Vagina (tissue), 2 donors: ENCODE measurements at places on chromosomes 4 and X. TPM values are rescaled to one million over a fixed set of nuclear protein-coding genes. Genes with fewer than 3 reads are reported as not detected.
A peak's percentile ranks its signal among the peaks of the same experiment; 100 is the strongest.

GRCh38 chr4:35772291-35772690 is 472.0 kb downstream of the ARAP2 start:
- H3K36me3 ChIP-seq = no peaks in the 10 kb centered on the region
- no peaks in the 10 kb centered on the region for H3K4me1 ChIP-seq
- DNase-seq = no peak
- no peak overlapping the region for H3K27ac ChIP-seq
- no peaks in the 10 kb centered on the region for H3K27me3 ChIP-seq

The ETNPPL gene
- total RNA-seq = not detected

- H3K27ac ChIP-seq = no peak overlapping the region
- H3K4me1 ChIP-seq = no peaks in the 10 kb centered on the region
- DNase-seq = no peak
- H3K4me3 ChIP-seq = no peak overlapping the region
- no peaks in the 10 kb centered on the region for H3K36me3 ChIP-seq
- no peaks in the 10 kb centered on the region for H3K27me3 ChIP-seq
Observed at GRCh38 chrX:36336751-36337150, 417.2 kb downstream of the CFAP47 start.

GRCh38 chr4:176360446-176360845 is 40.7 kb downstream of the SPCS3 start:
- H3K27me3 ChIP-seq = no peaks in the 10 kb centered on the region
- no peak overlapping the region for H3K27ac ChIP-seq
- DNase-seq = no peak
- H3K36me3 ChIP-seq = no peaks in the 10 kb centered on the region
- peaks cover 8% of the 10 kb centered on the region for H3K4me1 ChIP-seq
- no peak overlapping the region for H3K4me3 ChIP-seq

- H3K27ac ChIP-seq = no peak overlapping the region
- peaks cover 5% of the 10 kb centered on the region for H3K4me1 ChIP-seq
- no peaks in the 10 kb centered on the region for H3K36me3 ChIP-seq
Observed at GRCh38 chrX:118655561-118656246, 71.7 kb upstream of the IL13RA1 start.

- no peak for DNase-seq
- H3K4me3 ChIP-seq = no peak overlapping the region
- H3K4me1 ChIP-seq = no peaks in the 10 kb centered on the region
- H3K36me3 ChIP-seq = no peaks in the 10 kb centered on the region
- no peaks in the 10 kb centered on the region for H3K27me3 ChIP-seq
Observed at GRCh38 chrX:35726176-35726575, 72.0 kb upstream of the MAGEB16 start.

The RAI2 gene
- 47.4 TPM for total RNA-seq

- H3K4me3 ChIP-seq = peak overlapping the region; percentile 67
- no peaks in the 10 kb centered on the region for H3K36me3 ChIP-seq
- H3K27me3 ChIP-seq = no peaks in the 10 kb centered on the region
- no peaks in the 10 kb centered on the region for H3K4me1 ChIP-seq
- H3K27ac ChIP-seq = peak overlapping the region; percentile 80
- DNase-seq = no peak
Observed at GRCh38 chr4:127781300-127782024, 660 bp upstream of the HSPA4L start.

GRCh38 chr4:161101881-161102280 is 1061.9 kb downstream of the FSTL5 start:
- no peak overlapping the region for H3K27ac ChIP-seq
- no peak overlapping the region for H3K4me3 ChIP-seq
- no peaks in the 10 kb centered on the region for H3K27me3 ChIP-seq
- H3K36me3 ChIP-seq = no peaks in the 10 kb centered on the region
- H3K4me1 ChIP-seq = no peaks in the 10 kb centered on the region

GRCh38 chrX:47579537-47579936 is 2.7 kb upstream of the TIMP1 start:
- H3K4me3 ChIP-seq = no peak overlapping the region
- DNase-seq = no peak
- H3K4me1 ChIP-seq = peaks cover 10% of the 10 kb centered on the region
- no peaks in the 10 kb centered on the region for H3K36me3 ChIP-seq

GRCh38 chrX:143363419-143363818 is 153.9 kb downstream of the SPANXN3 start:
- H3K27me3 ChIP-seq = no peaks in the 10 kb centered on the region
- H3K36me3 ChIP-seq = no peaks in the 10 kb centered on the region
- H3K27ac ChIP-seq = no peak overlapping the region
- H3K4me3 ChIP-seq = no peak overlapping the region

DNA sequence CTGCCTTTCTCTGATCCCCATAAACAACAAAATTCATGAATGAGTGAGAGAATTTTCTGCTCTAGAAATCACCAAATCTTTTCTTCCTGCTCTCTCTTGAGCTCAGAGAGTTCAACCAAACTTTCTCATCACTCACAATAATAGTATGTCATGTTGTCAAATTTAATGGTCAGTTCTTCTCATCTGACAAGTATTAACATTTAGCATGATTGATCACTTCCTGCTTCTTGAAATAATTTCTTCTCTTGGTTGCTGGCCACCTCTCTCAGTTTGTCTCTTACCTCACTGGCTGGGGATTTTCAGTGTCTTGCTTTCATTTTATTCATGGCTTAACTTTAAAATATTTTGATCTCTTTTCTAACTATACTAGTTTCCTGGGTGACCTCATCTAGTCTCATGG is 25.5 kb upstream of the FGF5 start:
- H3K4me3 ChIP-seq = no peak overlapping the region
- H3K36me3 ChIP-seq = no peaks in the 10 kb centered on the region
- H3K27ac ChIP-seq = no peak overlapping the region
- no peaks in the 10 kb centered on the region for H3K27me3 ChIP-seq
- no peaks in the 10 kb centered on the region for H3K4me1 ChIP-seq

GRCh38 chrX:105552395-105552794 is 269.9 kb upstream of the NRK start:
- H3K4me3 ChIP-seq = no peak overlapping the region
- H3K36me3 ChIP-seq = no peaks in the 10 kb centered on the region
- DNase-seq = no peak
- H3K27me3 ChIP-seq = no peaks in the 10 kb centered on the region
- H3K4me1 ChIP-seq = no peaks in the 10 kb centered on the region

DNA sequence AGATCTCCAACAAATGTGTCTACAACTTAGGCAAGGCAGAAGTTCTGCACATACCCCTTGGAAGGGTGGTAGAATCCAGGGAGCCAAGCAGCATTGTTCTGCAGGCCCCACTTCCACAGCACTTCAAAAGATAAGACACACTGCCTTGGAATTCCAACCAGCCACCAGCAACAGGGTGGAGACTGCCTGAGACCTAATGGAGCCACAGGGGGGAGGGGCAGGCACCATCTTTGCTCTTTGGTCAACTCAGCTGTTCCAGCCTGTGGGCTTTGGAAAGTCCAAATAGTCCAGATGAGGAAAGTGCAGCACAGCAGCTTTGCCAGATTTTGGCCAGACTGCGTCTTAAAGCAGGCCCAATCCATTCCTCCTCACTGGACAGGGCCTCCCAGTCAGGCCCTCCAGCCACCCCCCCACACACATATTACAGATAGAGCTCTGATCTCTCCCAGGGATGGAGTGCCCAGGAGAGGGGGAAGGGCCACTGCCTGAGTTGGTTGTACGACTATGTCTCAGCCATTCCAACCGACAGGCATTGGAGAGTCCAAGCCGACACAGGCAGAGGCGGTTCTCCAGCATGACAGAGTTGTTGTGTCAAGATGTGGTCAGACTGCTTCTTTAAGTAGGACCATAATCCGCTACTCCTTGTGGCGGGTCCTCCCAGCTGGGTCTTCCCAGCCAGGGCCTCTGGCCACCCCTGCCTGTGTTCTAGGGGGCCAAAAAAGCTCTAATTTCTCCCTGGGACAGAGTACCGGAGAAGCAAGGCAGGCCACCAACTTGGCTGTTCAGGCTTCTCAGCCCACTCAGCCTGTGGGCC is 42.5 kb upstream of the ANTXR2 start:
- H3K4me1 ChIP-seq = no peaks in the 10 kb centered on the region
- no peaks in the 10 kb centered on the region for H3K27me3 ChIP-seq
- no peak overlapping the region for H3K27ac ChIP-seq
- no peak overlapping the region for H3K4me3 ChIP-seq
- no peaks in the 10 kb centered on the region for H3K36me3 ChIP-seq
- no peak for DNase-seq

DNA sequence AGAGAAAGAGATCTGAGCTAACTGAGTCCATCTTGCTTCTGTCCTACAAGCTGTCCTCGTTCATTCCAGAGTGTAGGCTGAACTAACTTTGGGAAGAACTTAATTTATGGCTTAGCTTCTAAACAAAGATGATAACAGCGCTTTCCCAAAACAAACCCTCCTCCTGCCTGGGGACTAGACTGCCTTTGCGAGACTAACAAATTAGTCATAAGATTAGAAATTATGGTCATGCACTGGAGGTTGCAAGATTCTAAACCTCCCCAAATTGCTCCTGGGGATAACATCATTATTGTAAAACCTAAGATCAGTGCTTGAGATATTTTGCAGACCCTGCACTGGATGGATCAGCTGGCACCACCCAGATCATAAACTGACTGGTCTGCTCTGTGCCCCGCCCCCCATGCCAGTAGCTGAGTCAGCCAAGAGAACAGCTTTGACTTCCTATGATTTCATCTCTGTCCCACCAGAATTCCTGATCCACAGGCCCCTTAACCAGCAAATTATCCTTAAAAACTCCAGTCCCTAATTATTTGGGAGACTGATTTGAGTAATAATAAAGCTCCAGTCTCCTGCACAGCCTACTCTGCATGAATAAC is 883.3 kb downstream of the TRIML1 start:
- H3K27me3 ChIP-seq = no peaks in the 10 kb centered on the region
- H3K4me3 ChIP-seq = no peak overlapping the region
- H3K36me3 ChIP-seq = no peaks in the 10 kb centered on the region
- peaks cover 4% of the 10 kb centered on the region for H3K4me1 ChIP-seq
- no peak for DNase-seq

The WDR45 gene
- 72.7 TPM for total RNA-seq

DNA sequence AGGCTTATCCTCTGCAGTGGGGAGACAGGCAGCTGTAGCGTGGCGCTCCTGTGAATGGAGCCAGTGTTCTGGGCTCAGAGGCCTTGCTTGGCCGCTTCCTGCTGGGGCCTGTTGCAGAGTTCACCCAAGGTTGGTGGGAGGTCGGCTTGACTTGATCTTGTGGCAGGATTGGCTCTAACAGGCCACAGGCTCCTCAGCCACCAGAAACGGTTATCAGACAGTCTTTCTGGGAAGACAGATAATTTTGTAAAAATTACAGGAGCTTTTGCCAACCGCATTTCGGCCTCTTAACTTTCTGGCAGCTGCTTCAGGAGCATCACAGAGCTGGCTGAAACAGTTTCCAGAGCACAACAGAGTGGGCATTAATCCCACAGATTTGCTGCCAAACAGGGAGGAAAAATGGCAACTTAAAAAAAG is 66.4 kb downstream of the DIPK2B start:
- no peaks in the 10 kb centered on the region for H3K4me1 ChIP-seq
- H3K27me3 ChIP-seq = no peaks in the 10 kb centered on the region
- no peaks in the 10 kb centered on the region for H3K36me3 ChIP-seq
- no peak for DNase-seq
- H3K27ac ChIP-seq = no peak overlapping the region

- DNase-seq = no peak
- no peaks in the 10 kb centered on the region for H3K27me3 ChIP-seq
- H3K36me3 ChIP-seq = no peaks in the 10 kb centered on the region
Observed at GRCh38 chr4:21320034-21320433, 619.8 kb downstream of the PACRGL start.

DNA sequence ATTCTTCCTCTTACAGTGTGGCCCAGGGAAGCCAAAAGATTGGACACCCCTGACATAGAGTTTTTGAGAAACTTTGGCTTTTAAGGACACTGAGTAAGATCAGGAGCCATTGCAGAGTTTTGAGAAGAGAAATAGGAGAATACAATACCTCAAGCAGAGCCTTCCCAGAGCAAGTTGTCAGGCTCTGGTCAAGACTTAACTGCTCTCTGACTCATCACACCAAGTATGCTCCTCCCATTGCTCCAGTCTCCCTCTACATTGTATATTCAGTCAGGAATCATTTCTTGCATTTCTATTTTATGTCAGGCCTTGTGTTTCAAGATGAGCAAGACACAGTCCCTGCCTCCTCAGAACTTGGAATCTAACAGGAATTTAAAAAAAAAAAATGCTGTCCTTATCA is 176.4 kb upstream of the FMR1 start:
- H3K4me1 ChIP-seq = no peaks in the 10 kb centered on the region
- no peaks in the 10 kb centered on the region for H3K36me3 ChIP-seq
- H3K27me3 ChIP-seq = no peaks in the 10 kb centered on the region
- no peak overlapping the region for H3K4me3 ChIP-seq
- no peak for DNase-seq
- no peak overlapping the region for H3K27ac ChIP-seq

GRCh38 chr4:3041192-3042142 is 32.9 kb downstream of the HTT-AS start:
- H3K36me3 ChIP-seq = no peaks in the 10 kb centered on the region
- H3K27ac ChIP-seq = peak overlapping the region; percentile 37
- peaks cover 31% of the 10 kb centered on the region for H3K4me1 ChIP-seq
- no peak for DNase-seq
- no peaks in the 10 kb centered on the region for H3K27me3 ChIP-seq

DNA sequence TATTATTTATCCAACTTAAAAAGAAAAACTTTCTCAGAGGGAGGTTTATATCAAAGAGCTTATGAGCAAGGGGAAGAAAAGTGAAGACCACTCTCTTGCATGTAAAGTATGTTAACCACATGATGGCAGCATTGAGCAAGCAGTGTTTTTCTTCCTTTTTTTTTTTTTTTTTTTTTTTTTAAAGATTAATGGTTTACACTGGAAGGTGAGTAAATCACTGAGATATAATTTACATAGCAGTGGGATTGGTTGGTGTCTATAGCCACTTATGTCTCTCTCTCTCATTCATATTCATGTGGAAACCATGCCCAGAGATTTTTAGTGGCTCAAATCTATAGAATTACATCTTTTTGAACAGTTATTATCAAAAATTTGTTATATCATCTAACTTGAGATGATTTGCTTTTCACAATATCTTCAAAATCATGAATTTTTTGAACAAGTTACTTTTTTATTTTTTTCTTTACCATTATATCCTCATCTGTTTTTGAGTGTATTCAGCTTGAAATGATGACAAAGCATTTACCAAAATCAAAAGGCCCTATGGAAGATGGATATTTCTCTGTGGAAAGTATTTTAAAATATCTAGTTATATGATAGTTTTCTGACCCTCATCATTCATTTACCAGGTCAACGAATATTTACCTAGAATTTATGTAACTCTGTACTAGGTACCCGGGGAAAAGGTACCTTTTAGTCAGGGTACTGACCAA is 31.6 kb downstream of the MTHFD2L start:
- H3K4me1 ChIP-seq = no peaks in the 10 kb centered on the region

The NPY2R gene
- total RNA-seq = 0.49 TPM
